ENCODE measurements at places on chromosomes 7 and 10.

DNA sequence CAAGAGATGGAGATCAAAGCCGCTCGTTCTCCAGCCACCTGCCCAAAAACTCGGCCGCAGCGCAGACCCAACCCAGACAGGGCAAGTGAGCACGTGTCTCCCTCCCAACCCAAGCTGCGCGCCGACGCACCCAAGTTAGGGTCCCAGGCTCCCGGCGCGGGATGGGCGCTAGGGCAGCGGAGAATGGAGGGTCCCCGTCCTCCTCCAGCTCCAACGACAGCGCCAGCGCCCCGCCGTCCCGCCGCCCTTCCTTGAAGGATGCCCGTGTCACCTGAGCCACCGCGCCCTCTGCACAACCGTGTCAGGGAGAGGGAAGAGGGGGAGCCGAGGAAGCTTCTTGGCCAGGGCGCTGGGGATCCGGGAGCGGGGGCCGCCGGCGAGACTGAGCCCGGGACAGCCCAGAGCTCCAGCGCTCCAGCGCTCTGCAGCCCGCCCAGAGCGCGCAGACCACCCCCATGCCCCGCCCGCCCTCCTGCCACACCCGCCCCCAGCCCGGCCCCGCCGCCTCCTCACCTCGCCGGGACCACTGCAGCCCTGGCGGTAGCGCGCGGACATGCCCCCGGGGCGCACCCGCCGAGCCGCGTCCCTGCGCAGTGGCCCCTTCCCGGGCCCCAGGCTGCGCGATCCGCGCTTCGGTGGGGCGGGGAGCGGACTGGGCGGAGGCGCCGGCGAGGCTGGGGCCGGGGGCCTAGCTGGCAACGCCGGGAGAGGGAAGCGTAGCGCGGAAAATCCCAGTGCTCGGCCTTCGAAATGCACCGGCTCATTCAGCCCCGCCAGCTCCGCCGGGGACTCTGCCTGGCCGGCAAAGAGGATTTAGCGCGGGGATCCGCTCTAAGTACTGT is at the start of gene SLC16A12:
Gene SLC16A12, minus strand, starts transcription at position 424 of the 842 bp plus-strand sequence. CDS start 73,016 bp downstream, outside the sequence.
- DNase-seq, result no peak

DNA sequence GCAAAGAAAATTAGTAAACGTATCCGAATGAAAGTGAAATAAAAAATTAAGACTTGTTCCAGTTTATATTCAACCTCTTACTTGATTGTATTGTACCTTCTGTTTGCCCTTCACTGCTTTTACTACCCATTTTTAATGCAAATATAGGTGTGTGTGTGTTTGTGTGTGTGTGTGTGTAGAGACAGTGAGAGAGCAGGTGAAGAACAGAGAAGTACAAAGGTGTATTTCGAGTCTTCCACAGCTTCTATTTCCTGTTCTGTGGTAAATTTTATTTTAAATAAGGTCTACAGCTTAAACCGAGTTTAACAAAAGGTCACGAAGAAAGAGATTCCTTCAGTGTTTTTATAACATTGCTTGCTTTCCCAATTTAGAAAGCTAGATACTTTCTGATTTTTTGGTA is 12.7 kb upstream of the SVIL start:
- DNase-seq, result no peak

DNA sequence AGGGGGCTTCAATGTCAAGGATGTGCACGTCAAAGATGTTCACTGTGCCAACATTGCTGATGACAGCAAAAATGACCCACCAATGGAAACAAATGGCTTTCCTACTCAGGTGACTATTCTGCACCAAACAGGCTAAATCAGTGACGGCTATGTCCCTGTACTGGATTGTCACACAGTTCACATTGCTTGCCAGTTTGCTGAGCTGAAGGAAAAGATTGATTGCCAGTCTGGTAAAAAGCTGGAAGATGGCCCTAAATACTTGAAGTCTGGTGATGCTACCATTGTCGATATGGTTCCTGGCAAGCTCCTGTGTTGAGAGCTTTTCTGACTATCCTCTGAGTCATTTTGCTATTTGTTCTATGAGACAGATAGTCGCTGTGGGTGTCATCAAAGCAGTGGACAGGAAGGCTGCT is 202.2 kb upstream of the ETV1 start:
- DNase-seq, result no peak

DNA sequence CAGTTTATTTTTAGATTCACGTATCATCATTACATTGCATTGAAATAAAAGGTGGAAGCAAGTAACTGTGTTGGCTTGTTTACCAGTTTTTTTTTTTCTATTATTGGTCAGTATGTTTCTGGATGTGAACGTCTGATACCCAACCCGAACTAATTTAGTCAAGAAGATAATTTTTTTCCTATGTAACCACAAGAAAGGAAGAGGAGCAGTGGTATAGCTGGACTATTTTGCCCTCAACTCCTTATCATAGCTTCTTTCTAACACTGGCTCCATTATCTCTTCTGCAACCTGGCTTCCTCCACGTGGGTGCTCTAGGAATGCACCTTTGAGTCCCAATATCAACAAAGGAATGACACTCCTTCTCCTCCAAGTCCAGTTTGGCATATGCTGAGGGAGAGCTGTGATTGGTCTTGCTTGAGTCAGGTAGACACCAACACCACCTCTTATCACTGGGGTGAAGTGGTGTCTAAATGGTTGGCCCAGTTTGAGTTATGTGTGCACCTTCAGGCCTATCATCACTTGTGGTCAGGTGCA is 29.4 kb downstream of the OR9A2 start:
- no peak for DNase-seq
